ENCODE measurements at places on chromosomes 6 and 20.
A peak's percentile ranks its signal among the peaks of the same experiment; 100 is the strongest.

- no peak for DNase-seq
Observed at GRCh38 chr6:122704066-122704465, 75.5 kb upstream of the FABP7 start.

DNA sequence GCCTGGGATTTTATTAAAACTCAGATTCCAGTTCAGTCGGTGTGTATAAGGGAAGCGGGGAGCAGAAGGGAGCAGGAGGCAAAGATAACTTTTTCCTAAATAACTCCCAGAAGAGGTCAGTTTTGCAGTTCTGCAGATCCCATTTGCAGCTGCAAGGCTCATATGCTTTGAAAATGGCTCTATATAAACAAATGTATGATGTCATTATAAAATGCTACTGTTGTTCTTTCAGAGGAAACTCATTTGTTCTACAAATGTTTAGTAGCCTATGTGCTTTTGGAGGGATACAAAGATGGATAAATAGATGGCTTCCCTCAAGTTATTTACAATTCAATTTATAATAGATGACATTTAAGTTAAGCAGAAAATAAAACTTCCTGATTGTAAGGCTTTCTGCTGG lies 29.2 kb upstream of the DSP start:
- no peak for DNase-seq

DNA sequence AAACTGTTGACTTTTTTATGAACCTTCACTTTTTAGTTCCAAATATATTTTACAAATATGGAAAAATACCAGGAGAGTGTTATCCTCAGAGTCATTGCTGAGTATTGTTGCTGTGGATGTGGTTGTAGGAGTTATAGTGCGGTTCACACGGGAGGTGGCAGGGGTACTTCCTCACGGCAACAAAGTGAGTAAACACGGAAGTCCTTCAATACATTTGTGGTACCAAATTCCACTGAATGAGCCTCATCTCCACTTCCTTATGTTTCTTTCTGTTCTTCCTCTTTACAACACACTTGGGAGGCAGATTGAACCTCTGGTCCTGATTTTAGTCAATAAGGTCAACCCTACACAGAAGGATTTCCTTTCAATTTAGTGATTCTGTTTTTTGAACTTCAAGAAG lies 371.8 kb downstream of the BTBD3 start:
- DNase-seq, result no peak

DNA sequence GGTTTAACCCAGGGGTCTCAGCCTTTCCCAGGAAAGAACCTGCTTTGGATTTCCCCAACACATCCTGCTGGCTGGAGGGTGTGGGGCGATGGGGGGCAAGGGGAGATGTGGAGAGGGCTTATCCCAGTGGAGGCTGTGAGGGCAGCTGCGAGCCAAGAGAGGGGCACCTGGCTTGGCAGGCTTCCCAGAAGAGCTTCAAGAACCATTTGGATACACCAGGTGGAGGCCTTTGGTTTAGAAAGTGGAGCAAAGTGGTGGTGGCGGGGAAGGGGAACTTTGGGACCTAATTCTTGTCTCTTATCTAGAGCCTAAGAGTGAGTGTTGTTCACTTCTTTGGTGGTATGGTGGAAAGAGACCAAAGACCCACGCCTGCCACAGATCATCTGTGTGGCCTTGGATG lies 12.4 kb downstream of the CD40 start:
- DNase-seq, result no peak

DNA sequence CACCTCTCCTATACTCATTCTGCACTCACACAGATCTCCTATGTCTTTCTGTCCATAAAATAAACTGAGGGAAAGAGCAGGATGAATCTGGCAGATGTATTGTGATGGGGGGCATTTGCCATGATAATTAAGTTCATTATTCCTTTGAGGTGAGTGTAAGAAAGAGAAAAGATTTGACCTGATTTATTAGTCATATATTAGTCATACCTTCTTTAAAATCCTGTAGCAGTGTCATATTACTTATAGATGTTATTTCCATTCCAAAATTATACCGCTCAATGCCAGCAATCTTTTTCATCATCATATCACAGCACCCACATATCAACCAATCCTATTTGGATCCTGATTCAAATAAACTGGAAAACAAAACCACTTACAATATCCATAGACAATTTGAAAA lies 733.3 kb upstream of the SLC35B3 start:
- no peak for DNase-seq

DNA sequence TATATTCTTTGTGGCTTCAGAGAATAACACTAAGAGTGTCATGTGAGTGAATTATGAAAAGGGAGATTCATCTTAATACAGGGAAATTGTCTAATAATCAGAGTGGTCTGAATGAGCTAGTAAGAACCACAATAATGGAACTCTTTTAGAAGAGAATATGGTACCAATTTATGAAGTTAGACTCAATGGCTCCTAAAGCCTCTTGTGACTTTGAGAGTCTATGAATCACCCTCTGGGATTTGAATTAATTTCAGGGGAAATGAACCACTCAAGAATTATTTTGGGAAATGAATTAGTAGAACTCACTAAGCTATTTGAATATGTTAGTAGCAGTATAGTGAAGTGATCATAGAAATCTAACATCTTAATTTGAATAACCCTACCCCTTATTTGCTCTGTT lies 14.3 kb downstream of the PCMT1 start:
- DNase-seq, result no peak

DNA sequence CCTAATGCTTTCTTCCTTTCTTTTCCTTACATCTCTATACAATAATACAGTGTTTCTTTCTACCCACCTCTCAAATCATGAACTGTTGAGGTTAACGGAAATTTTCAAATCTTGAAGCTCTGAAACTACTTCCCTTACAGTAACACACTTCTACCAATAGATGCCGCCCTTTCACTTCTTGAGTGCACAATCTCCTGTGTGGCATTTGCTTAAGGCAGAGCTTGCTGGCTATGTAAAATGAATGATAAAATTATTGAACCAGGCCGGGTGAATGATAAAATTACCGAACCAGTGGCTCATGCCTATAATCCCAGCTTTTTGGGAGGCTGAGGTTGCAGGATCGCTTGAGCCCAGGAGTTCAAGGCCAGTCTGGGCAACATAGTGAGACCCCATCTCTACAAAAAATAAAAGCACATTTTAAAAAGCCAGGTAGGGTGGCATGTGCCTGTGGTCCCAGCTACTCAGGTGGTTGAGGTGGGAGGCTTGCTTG lies 56.8 kb downstream of the KCNS1 start:
- DNase-seq, result peak; percentile 28

DNA sequence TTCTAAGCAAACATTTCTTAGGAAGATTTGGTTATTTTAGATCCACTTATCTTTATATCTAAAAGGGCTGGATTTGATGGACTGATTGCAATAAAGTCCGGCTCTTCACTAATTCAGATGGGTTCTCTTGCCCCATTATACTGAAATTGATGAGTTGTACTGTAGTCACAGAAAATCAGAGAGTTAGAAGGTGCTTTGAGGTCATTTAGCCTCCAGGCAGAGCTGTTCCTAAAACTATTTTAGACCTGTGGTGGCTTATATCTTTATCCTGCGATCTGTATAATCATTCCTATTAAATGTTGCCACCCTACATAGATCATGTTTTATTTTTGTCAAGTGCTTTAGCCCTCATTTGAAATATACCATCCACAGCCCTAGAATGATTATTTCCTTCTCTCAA lies 61.3 kb upstream of the ATXN1 start:
- no peak for DNase-seq

GRCh38 chr20:7362601-7363000 lies 577.7 kb downstream of the HAO1 start:
- DNase-seq, result no peak

GRCh38 chr6:17448165-17448564 lies 54.8 kb downstream of the CAP2 start:
- no peak for DNase-seq

DNA sequence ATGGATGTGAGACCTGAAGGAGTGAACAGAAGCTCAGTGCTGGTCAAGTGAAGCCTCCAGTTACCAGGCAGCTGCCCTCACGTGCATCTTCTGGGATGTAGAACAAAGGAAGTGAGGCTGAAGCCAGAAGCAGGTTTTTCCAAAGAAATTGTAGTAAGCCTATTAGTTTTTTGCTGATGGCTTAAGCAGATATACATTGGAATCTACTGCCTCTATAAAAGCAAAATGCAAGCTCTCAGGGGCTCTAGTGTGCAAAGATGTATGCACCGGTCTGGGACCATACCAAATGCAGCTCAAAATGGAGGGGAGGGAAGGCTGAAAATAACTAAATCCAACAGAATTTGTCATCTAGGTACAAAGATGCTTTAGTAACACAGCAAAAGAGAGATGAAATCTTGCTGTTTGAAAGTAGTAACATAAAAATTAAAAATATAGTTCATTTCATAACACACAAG lies 77.0 kb downstream of the DTNBP1 start:
- no peak for DNase-seq

GRCh38 chr6:16985513-16986284 lies 116.2 kb upstream of the STMND1 start:
- no peak for DNase-seq

GRCh38 chr6:47135772-47136171 lies 93.6 kb upstream of the ADGRF1 start:
- DNase-seq, result no peak

DNA sequence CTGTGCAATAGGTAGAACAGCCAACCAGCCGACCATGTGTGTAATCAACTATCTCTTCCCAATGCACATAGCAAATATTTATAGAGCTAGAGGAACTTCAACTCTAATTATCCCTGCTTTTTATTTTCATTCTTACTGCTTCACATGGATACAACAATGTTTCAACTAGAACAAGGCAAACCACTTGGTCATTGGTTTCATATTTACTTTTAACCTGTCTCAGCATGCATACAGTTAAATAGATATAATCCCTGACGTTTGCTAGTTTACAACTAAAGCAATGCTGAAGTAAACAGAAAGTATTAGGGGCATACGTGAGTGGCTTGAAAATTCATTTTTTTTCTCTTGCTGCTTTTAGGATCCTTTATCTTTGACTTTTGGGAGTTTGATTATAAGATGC lies 318.5 kb upstream of the MAP3K7 start:
- DNase-seq, result no peak

- no peak for DNase-seq
Observed at GRCh38 chr20:5470943-5471342, 154.2 kb upstream of the PROKR2 start.

DNA sequence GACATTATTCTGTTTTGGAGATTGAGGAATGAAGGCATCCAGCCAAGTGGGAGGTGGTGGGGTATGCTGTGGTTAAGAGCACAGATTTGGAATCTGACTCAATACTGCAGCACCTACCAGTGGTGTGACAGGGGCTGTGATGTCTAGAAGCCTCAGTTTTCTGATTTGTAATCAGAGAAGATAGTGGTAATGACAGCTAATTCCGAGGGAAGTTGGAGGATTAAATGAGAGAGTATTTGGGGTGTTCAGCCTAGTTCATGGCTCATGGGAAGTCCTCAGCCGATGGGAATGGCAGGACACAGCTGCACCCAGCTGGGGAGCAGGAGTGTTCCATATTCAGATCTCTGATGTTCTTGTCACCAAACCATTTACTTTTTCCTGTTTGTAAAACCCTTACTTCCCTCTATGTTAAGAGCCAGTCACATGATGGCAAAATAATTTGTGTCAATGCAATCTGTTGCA lies 9.3 kb downstream of the SLC9A8 start:
- DNase-seq, result no peak

DNA sequence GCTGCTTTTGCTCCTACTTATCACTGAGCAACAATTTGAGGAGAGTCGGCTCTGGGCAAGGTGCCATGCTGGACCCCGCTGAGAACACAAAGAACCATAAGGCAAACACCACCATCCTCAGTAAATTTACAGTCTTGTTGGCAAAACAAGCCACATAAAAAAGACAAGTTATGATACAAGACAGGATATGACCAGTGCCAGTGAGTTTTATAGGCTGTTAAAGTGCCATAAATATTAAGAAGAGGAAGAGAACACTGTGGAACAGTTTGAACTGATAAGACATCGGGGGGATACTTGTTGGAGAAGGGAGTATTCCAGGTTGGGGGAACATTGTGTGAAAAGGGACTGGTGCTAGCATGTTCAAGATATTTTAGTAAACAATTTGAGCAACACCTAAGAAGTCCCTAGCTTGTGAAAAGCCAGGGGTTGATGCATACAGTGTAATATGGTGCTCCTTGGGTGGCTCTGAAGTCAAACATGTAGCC lies 25.3 kb upstream of the RIPOR2 start:
- no peak for DNase-seq

GRCh38 chr6:89047473-89047872 lies 33.1 kb upstream of the PNRC1 start:
- DNase-seq, result no peak

- no peak for DNase-seq
Observed at GRCh38 chr6:104509355-104509754, 350.4 kb downstream of the HACE1 start.

DNA sequence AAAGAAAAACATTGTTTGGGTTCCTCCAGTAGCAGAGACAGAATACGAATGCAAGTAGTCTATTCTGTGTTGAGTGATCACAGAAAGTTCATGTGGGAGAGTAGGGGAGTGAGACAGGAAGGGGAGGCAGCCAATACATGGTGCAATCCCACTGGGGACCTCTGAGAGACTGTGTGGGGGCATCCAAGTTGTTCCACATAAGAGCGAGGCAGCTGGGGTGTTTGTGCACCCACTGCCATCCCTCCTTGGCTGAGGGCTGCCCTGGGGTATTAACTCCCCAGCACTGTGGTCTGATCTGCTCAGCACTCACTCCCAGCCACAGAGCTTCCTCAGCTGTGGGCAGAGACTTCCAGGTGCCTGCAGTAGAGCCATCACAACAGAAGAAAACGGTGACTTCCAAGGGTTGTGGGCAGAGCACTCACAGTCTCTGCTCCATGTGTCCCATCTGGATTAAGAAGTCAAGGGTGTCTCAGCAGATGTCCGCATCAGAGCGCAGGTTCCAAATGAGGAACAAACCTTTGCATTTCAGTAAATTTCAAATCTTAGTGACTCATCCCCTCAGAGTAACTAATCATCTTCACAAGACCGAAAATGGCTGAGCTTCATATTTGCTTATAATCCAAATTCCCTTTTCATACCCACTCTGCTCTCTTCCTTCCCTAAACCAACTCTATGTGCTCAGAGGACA lies 101.9 kb upstream of the NAA20 start:
- peak; percentile 88 for DNase-seq

DNA sequence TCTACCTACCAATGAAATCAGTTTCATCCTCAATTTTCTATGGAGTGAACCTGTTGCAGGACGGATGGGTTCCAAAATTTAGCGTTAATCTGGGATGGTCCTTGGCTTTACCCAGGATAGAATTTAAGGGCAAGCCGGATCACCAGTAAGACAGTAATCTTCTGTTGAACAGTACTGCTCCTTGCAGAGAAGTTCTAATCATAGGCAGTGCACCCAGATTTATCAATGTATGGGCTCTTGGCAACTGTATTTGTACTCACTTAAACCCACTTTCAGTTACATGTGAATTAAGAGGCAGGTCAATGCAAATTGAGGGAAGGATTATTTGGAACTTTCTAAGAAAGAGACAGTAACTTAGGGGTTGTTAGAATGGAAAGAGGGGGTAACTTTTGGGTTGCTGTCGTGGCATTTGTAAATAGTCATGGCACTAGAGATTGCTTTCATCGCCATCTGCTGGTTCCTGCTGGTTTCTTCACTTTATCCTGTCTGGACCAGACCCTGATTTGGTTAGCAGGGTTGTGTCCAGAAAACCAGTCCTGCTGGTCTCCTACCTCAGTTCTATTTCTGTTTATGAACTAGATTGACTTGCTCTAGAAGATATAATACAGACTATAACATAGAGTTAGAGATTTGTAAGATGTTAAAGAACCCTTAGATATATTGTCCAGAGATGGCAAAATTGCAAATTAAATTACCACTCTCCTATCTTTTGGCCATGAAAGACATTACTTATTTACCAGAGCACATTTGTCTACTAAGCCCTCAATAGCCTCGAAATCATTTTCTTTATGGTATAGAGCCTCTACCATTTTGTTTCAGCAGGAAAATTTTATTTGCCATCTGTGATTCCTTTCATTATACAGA lies 646.3 kb downstream of the UTRN start:
- DNase-seq, result no peak

Data from SIG-M5 (cell line).